ENCODE measurements at places on chromosomes 5 and 9.
A peak's percentile ranks its signal among the peaks of the same experiment; 100 is the strongest.

GRCh38 chr5:32329395-32329834 is 16.7 kb upstream of the MTMR12 start:
- DNase-seq = peak; percentile 56

DNA sequence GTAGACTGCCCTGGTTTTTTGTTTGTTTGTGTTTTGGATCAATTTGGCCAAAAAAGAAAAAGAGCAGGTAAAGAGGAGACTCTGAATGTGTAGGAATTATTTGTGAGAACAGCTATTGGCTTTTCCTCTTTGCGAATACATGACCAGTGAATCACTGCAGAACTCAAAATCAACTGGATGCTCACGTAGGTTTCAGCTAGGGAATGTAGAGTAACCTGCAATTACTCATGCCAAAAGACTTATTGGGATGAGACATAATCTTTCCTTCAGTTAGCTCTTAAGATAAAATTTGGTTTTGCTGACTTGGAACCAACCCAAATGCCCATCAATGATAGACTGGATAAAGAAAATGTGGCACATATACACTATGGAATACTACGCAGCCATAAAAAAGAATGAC is 348.0 kb downstream of the NPR3 start:
- no peak for DNase-seq

DNA sequence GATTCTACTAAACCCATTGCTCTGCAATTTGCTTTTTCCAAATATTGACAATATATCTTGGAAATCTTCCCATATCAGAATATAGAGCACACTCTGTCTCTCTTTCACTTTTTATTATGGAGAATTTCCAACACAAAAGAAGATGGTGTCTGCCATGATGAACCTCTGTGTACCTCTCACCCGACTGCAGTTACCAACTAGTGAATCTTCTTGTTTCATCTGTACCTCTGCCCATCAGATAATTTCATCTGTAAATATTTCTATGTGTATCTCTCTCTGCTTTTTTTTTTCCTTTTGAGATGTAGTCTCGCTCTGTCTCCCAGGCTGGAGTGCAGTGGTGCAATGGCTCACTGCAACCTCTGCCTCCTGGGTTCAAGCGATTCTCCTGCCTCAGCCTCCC is 62.8 kb downstream of the NTNG2 start:
- DNase-seq = no peak

- DNase-seq = no peak
These were observed 115.4 kb downstream of the ZNF608 start for GRCh38 chr5:124630767-124631704.
